ENCODE measurements at places on chromosomes 6 and 20. TPM values are rescaled to one million over a fixed set of nuclear protein-coding genes. Genes with fewer than 3 reads are reported as not detected.

Gene ASIP
- not detected for total RNA-seq

Gene MRAP2
- total RNA-seq, result 5.4 TPM

Gene ADGB
- not detected for total RNA-seq

Gene SFTA2
- not detected for total RNA-seq

Gene SIRPB2
- total RNA-seq, result 27.3 TPM

Gene RIPOR3
- total RNA-seq, result 6.0 TPM

Gene LY6G5C
- total RNA-seq, result 7.1 TPM

Gene CALHM6
- total RNA-seq, result 84.2 TPM

Gene CALHM4
- not detected for total RNA-seq

Gene UBD
- 17.2 TPM for total RNA-seq

Gene SLC22A2
- total RNA-seq, result not detected

Gene ADGRF1
- not detected for total RNA-seq

Gene SNAP25
- not detected for total RNA-seq

Gene ECI2
- total RNA-seq, result 34.6 TPM

Gene TREM1
- total RNA-seq, result 24.9 TPM

Gene TRIM27
- total RNA-seq, result 92.0 TPM

Gene SEMG1
- total RNA-seq, result 0.72 TPM

Gene F13A1
- total RNA-seq, result 41.5 TPM

Gene EPB41L2
- 210 TPM for total RNA-seq

Gene GPR6
- not detected for total RNA-seq

Gene WFDC12
- not detected for total RNA-seq

Gene PRICKLE4
- 32.8 TPM for total RNA-seq

Gene VGLL2
- not detected for total RNA-seq

Gene PCK1
- 0.17 TPM for total RNA-seq

Gene WFDC10B
- not detected for total RNA-seq

Gene SLC13A3
- total RNA-seq, result not detected

Gene HLA-DQB1
- 53.5 TPM for total RNA-seq

Gene SIRPA
- total RNA-seq, result 37.2 TPM

Gene FARS2
- 20.8 TPM for total RNA-seq

Gene CEP162
- total RNA-seq, result 22.8 TPM

Gene RRAGD
- total RNA-seq, result 18.5 TPM

Gene ROMO1
- total RNA-seq, result 68.0 TPM

Gene SLA2
- total RNA-seq, result 12.1 TPM

Gene ASF1A
- 16.3 TPM for total RNA-seq

Gene UNC93A
- not detected for total RNA-seq

Gene ZSCAN23
- total RNA-seq, result 4.6 TPM

Gene FOXA2
- not detected for total RNA-seq

Gene SLC35A1
- total RNA-seq, result 19.1 TPM
